Activated naive CD8-positive, alpha-beta T cell treated with anti-CD3 and anti-CD28 coated beads for 36 hours (primary cell): ENCODE measurements at places on chromosomes 4 and X. TPM values are rescaled to one million over a fixed set of nuclear protein-coding genes. Genes with fewer than 3 reads are reported as not detected.
A peak's percentile ranks its signal among the peaks of the same experiment; 100 is the strongest.

PLA2G12A gene
- 24.0 TPM for total RNA-seq

MAGEB18 gene
- not detected for total RNA-seq

FOXR2 gene
- total RNA-seq = not detected

DNA sequence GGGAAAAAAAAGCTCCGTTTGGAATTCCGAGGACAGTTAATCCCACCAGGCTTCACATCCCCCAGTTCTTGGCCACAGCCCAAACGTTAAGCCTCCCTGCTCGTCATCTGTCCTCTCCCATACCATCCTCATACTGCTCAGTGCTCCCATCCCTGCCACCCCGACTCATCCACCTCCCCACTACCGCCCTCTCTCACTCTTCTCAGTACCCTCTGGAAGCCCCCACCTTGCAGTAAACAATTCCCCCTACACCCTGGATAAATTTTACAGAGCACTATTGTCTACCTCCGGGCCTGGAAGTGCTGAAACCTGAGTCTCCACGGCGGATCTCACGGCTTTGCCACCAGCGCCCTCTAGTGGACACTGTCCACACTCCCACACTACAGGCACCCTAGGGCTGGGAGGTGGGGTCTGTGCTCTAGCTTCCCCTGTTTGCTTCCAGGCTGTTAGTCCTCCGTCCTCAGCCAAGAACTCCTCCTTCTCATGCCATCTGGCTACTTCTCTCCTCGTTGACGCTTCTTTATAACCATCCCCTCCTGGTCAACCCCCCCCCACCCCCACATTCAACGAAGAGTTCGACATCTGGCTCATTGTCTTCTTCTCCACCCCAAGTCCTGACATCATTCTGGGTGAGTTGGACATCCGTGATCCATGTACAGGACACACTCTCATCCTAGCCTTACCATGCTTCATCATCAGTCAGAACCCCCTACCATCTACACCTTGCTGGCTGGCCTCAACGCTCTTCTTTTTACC, 54.5 kb downstream of the RTL9 start:
- peaks cover 3% of the 10 kb centered on the region for H3K4me1 ChIP-seq
- H3K36me3 ChIP-seq = no peaks in the 10 kb centered on the region
- H3K27ac ChIP-seq = no peak overlapping the region
- peak; percentile 52 for DNase-seq
- no peak overlapping the region for H3K4me3 ChIP-seq

DNA sequence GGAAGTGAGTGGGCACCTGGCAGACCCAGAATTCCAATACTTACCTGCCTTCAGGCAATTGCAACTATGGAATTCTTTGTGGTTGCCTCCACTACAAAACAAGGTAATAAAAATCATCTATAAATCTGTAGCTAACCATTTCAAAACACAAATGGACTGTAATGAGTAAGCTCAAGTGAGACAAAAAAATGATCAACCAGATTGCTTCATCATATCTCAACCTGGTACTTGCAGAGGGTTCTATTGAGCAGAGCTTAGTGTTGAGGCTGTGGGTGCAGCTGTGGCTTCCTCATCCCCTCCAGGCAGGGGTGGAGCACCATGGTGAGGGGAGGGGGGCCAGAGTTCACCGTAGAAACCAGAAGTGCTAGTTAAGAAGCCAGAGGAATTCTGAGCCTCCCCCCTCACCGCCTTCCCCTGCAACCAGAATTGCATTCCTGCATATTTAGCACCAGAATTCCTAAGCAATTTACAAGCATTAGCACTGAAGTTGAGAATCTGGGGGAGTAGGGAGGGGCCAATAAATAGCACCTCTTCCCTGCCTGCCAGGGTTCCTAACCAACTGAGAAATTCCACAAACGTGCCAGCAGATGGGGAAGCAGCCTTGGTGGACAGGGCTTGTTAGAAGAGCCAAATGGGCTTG, 11.5 kb downstream of the CTAG1A start:
- DNase-seq = no peak
- H3K4me3 ChIP-seq = no peak overlapping the region
- H3K4me1 ChIP-seq = peaks cover 3% of the 10 kb centered on the region
- H3K27ac ChIP-seq = no peak overlapping the region
- no peaks in the 10 kb centered on the region for H3K36me3 ChIP-seq
- H3K27me3 ChIP-seq = no peaks in the 10 kb centered on the region

DNA sequence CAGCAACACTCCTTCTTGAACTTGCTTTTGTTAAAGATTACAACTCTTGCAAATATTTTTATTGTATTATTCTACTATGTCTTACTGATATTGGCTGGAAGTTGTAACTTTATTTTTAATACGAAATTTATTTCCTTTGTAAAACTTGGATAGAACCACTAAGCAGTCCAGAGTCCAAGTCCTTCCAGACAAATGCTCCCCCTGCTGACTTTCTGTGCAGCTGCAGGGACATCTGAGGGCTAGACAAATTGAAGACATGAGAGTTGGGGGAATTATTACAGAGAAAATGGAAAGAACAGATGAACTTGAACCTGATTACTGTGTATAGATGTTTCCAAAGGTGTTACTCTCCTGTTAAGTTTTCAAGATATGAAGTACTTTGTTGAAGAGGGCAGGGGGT, 238.8 kb downstream of the GRIA3 start:
- H3K27me3 ChIP-seq = no peaks in the 10 kb centered on the region
- no peaks in the 10 kb centered on the region for H3K4me1 ChIP-seq
- no peak overlapping the region for H3K27ac ChIP-seq

APBB2 gene
- total RNA-seq = 3.1 TPM

DNA sequence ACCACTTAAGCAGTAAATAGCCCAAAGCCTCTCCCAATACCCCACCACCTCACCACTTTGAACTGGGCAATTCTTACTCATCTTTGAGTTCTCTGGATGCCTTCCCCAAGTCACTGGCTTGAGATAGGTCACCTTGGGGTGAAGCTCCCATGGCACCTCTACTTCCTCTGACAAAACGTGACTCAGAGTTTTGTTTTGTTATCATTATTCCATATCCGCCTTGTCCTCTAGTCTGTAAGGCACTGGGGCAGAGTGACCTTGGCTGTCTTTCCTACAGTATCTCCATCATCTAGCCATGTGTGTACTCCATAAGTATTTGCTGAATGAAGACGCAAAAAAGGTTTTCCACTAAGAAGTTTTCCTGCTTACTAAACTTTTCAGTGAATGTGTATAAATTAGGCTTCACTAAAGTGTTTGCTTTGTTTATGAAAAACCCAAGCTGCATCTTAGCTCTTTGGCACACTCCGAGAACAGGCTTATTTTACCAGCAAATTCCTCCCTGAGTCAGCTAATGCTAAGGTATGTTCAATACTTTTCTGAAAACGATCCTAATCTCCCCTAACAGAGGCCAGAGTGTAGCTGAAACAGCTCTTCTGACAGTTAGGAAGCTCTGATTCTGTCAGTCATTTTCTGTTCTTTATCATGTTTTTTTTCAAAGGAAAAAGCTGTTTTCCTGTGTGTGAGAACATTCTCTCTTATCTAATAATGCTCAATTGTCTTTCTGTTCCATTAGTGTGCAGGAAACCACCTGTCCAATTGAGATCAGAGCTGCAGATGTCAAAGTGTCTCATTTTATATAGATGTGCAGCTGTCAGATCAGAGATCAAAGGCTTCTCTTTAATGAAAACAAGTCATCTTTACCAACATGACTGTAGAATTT, 30.2 kb upstream of the TSPAN5 start:
- DNase-seq = no peak
- H3K27me3 ChIP-seq = no peaks in the 10 kb centered on the region
- H3K4me3 ChIP-seq = no peak overlapping the region
- peak overlapping the region; percentile 6 for H3K27ac ChIP-seq
- peaks cover 27% of the 10 kb centered on the region for H3K4me1 ChIP-seq

PCDH18 gene
- 0.06 TPM for total RNA-seq

- peaks cover 23% of the 10 kb centered on the region for H3K36me3 ChIP-seq
- DNase-seq = no peak
- no peaks in the 10 kb centered on the region for H3K4me1 ChIP-seq
- H3K4me3 ChIP-seq = no peak overlapping the region
Observed at GRCh38 chr4:13597141-13597540, 30.4 kb downstream of the BOD1L1 start.

RAB33A gene
- 22.6 TPM for total RNA-seq

DNA sequence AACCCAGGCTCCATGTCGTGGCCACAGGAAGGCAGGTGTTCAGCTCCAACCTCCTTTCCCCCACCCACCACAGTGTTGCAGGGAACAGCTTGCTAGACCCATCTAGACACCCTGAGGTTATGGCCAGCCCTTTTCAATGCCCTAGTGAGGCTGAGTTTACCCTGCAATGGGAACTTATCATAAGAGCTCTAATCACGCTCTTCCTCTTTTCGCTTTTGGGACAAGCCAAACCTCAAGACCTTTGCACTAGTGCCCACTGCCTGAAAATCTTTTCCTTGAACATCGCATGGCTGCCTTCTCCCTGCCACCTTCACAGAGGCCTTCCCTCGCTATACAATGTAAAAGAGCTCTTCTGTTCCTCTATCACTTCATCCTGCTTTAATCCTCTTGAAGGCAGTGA, 2.4 kb upstream of the FGFBP2 start:
- no peak overlapping the region for H3K27ac ChIP-seq
- H3K4me3 ChIP-seq = no peak overlapping the region
- no peaks in the 10 kb centered on the region for H3K36me3 ChIP-seq
- H3K4me1 ChIP-seq = peaks cover 30% of the 10 kb centered on the region
- DNase-seq = no peak

- no peak overlapping the region for H3K4me3 ChIP-seq
- peak overlapping the region; percentile 72 for H3K27ac ChIP-seq
- H3K4me1 ChIP-seq = peaks cover 16% of the 10 kb centered on the region
- peaks cover 18% of the 10 kb centered on the region for H3K36me3 ChIP-seq
- DNase-seq = no peak
Observed at GRCh38 chrX:118554511-118554910, 58.9 kb downstream of the DOCK11 start.

DNA sequence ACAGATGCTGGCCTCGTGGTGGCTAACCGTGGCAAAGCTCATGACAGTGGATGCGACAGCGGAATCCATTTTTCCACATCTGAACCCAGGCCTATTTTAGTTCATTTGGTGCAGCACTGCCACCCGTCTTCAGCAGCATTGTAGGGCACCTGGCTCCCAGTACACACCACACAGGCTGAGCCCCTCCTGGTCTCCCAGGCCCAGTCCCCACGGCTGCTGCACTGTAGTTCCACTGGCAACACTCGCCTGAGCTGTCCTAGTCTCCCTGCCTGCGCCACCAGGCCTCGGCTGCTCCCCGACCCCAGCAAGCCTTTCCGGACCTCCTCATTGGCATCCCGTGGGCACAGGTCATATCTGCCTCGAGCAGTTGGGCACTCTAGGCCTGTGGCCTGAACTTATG, 76.2 kb downstream of the MTMR1 start:
- no peaks in the 10 kb centered on the region for H3K36me3 ChIP-seq
- no peak for DNase-seq
- H3K27ac ChIP-seq = no peak overlapping the region
- H3K27me3 ChIP-seq = no peaks in the 10 kb centered on the region

ARHGAP24 gene
- total RNA-seq = 0.62 TPM

PRMT9 gene
- 6.8 TPM for total RNA-seq

CT45A10 gene
- not detected for total RNA-seq

FRMD7 gene
- total RNA-seq = not detected

TEX13D gene
- total RNA-seq = 0.22 TPM

MGARP gene
- total RNA-seq = 0.19 TPM

GRCh38 chr4:76725039-76725438, 172.9 kb downstream of the SOWAHB start:
- H3K27me3 ChIP-seq = peaks cover 4% of the 10 kb centered on the region
- H3K4me3 ChIP-seq = no peak overlapping the region
- no peak for DNase-seq
- peaks cover 10% of the 10 kb centered on the region for H3K4me1 ChIP-seq
- H3K27ac ChIP-seq = no peak overlapping the region

DCX gene
- total RNA-seq = not detected

GRCh38 chrX:121010218-121010617, 24.7 kb upstream of the CT47A1 start:
- no peak for DNase-seq
- no peaks in the 10 kb centered on the region for H3K4me1 ChIP-seq
- H3K27ac ChIP-seq = no peak overlapping the region
- no peaks in the 10 kb centered on the region for H3K27me3 ChIP-seq

GRCh38 chrX:10501611-10502010, 118.8 kb downstream of the MID1 start:
- no peaks in the 10 kb centered on the region for H3K36me3 ChIP-seq
- H3K4me1 ChIP-seq = no peaks in the 10 kb centered on the region
- H3K27me3 ChIP-seq = no peaks in the 10 kb centered on the region
- no peak for DNase-seq
- H3K27ac ChIP-seq = no peak overlapping the region

RNF175 gene
- total RNA-seq = not detected

DNA sequence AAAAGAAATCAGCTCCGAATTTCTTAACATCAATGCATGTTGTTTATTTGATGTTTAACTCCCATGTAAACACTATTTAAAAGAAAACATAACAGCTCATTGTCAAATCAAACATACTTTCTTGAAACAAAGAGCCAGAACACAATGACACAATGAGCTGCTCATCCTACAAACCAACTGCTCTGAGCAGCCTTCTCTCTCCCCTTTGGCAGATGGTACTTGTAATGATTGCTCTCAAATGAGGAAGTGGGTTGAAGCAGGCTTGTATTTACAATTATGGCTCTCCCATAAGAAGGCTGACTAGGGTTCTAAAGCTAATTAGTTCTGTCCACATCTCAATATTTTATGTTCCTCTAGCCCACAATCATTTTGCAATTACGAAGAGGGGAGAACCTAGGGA, 637.8 kb upstream of the ADGRL3 start:
- no peaks in the 10 kb centered on the region for H3K36me3 ChIP-seq
- H3K27me3 ChIP-seq = no peaks in the 10 kb centered on the region
- no peak overlapping the region for H3K27ac ChIP-seq
- no peak overlapping the region for H3K4me3 ChIP-seq
- no peaks in the 10 kb centered on the region for H3K4me1 ChIP-seq

- DNase-seq = no peak
- H3K27me3 ChIP-seq = no peaks in the 10 kb centered on the region
- no peak overlapping the region for H3K27ac ChIP-seq
- H3K4me1 ChIP-seq = no peaks in the 10 kb centered on the region
- H3K36me3 ChIP-seq = peaks cover 2% of the 10 kb centered on the region
Observed at GRCh38 chr4:2159931-2160330, 82.0 kb downstream of the HAUS3 start.

GRCh38 chr4:82380344-82380743, 6.6 kb upstream of the HNRNPD start:
- no peaks in the 10 kb centered on the region for H3K27me3 ChIP-seq
- no peak for DNase-seq
- H3K4me3 ChIP-seq = no peak overlapping the region
- H3K36me3 ChIP-seq = peaks cover 33% of the 10 kb centered on the region
- H3K4me1 ChIP-seq = peaks cover 21% of the 10 kb centered on the region

GUCY2F gene
- not detected for total RNA-seq

FAM9C gene
- total RNA-seq = not detected
